Fibroblast of skin of left biceps (primary cell): ENCODE measurements at places on chromosomes 16 and 17.
A peak's percentile ranks its signal among the peaks of the same experiment; 100 is the strongest.

GRCh38 chr16:5073279-5073629 is 1.6 kb downstream of the ALG1 start:
- DNase-seq = no peak

DNA sequence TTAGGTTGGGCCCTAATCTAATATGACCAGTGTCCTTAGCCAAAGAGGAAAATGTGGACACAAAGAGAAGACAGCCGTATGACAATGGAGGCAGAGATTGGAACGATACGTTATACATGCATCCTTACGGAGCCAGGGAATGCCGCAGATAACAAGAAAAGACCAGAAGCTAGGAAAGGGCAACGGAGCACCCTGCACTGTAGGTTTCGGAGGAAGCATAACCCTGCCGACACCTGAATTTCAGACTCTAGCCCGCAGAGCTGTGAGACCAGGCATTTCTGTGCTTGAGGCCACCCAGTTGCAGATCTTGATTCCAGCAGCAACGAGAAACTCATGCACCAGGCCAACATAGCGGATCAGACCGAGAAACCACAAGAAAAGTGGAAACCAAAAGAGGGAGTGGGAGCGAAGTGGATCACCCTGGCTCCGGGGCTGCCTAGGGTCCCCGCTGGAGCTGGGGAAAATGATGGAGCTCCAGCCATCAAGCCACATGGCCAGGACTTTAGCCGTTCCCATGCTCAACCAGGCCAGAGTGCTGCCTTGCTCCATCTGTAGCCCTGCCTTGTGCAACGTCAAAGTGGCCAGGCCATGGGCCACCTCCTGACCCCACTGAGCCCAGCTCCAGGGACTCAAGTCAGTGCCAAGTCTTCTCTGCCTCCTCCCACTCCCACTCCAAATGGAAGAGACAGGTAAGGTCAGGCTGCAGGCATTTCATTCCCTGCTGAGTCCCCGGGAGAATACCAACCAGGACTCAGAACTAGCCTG is 51.7 kb upstream of the RPL38 start:
- no peak for DNase-seq

GRCh38 chr17:66492561-66493005 is 190.2 kb downstream of the PRKCA start:
- DNase-seq = peak; percentile 66

GRCh38 chr17:18031955-18032354 is 7.0 kb downstream of the ATPAF2 start:
- no peak for DNase-seq

DNA sequence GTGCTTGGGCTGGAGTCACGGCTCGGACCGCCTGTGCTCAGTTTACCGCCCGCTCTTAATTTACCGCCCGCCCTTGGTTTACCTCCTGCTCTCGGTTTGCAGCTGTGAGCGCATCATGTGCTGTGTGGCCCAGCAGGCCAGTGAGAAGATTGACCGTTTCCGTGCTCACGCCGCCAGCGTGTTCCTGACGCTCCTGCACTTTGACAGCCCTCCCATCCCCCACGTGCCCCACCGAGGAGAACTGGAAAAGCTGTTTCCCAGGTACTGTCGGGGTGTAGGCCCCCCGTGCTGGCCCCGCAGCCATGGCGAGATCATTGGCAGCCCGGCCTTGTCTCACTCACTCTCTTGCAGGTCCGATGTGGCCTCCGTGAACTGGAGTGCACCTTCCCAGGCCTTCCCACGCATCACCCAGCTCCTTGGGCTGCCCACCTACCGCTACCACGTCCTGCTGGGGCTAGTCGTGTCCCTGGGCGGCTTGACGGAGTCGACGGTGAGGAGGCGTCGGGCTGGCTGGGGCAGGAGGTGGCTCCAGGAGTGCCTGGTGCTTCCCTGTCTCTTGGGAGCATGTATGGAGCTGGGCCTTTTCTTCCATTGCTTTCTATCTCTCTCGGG is 89.3 kb upstream of the ZNF750 start:
- no peak for DNase-seq

- peak; percentile 30 for DNase-seq
Measured at GRCh38 chr16:50368410-50369132, at the start of gene BRD7. Gene BRD7, minus strand, starts transcription at chr16:50368988. Its CDS starts 214 bp downstream, at chr16:50368774.

- no peak for DNase-seq
Measured at GRCh38 chr16:16857603-16858283, 478.8 kb downstream of the NPIPA7 start.

- no peak for DNase-seq
Measured at GRCh38 chr17:56499799-56500388, 93.6 kb upstream of the NOG start.

DNA sequence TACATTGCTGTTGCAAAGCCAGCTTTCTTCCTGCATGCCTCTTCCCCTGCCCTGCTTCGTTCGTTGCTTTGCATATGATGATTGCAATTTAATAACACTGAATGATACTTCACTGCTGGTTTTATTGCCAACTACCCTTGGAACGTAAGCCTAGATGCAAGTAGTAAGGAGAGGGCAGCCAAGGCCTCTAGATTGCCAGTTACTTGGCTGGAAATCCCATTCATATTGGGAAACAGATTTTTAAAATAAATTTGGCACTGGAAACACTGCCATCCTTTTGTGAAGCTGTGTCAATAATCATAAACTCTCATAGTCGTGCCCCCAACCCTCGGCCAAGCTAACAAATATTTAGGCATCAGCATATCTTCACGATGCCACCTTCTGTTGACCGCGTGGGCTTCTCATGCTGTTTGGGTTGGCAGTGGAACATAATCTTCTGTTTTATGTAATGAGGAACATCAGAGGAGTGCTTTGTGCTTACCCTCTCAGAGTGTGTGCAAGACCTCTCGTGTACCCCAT is 86.5 kb downstream of the MAP2K6 start:
- no peak for DNase-seq

DNA sequence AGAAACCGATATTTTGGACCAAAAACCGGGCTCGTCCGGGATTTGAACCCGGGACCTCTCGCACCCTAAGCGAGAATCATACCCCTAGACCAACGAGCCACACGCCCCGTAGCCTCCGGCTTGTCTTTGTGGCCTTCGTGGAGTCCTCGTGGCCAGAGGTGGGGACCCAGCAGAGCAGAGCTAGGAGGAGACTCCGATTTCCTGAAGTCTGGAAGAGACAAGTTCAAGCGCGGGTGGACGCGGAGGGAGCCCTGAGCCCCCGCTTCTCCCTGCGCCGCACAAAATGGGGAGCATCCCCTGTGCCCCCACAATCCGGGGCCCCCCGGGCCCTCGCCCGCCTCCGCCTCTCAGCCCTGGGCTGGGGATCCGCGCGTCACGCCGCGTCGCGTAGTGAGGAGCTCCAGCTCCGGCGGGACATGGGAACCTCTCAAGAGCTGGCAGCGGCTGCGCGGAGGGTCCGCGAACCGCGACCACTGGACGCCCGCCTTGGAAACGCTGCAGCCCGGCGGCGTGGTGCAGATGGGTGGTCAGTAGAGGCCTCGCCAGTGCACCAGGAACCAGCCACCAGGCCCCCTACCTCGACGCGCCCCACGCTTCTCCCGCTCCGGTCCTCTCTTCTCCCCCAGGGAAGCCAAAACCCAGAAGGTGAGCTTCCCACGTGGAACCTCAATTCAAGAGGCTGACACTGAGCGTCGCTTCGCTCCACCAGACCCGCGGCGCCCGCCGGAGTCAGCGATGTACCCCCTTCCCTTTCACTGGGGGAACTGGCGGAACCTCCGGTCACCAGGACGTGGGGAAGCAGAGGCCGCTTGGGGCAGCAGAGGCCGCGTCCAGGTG is 5.2 kb upstream of the OR1F1 start:
- no peak for DNase-seq

- no peak for DNase-seq
Measured at GRCh38 chr16:77540646-77541045, 105.8 kb upstream of the ADAMTS18 start.
